ENCODE measurements at places on chromosomes 13 and 19.

DNA sequence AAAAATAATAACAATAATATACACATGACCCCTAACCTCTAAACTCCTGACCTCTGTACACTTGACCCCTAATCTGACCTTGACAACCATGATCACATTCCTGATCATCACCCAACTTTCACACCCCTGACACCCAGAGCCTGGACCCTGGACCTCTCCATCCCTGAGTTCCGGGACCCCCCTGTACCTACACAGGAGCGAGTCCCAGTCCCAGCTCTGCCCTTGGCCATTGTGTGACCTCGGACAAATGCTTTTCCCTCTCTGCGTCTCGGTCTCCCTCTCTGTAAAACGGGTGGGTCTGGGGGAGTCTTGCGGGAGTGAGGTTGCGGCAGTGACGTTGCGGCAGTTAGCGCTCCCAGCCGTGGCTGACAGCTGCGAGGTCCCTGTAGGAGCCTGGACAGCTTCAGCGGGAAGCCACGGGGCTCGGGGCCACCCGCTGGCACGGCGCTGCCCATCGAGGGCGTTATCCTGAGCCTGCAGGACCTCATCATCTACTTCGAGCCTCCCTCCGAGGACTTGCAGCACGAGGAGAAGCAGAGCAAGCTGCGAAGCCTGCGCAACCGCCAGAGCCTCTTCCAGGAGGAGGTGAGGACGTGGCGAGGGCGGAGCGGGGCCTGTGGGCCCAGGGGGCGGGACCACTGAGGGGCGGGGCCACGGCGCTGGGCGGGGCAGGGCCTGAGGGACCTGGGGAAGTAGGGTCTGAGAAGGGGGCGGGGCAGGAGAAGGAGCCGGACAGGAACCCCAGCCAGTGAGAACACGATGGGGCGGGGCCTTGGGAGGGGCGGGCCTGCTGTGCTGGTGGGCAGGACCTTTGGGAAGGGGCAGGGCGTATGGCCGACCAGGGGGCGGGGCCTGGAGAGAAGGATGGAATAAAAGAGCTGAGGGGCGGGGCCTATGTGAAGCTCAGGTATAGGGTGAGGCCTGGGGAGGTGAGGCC is 19.2 kb downstream of the RYR1 start:
- peak; percentile 63 for DNase-seq

DNA sequence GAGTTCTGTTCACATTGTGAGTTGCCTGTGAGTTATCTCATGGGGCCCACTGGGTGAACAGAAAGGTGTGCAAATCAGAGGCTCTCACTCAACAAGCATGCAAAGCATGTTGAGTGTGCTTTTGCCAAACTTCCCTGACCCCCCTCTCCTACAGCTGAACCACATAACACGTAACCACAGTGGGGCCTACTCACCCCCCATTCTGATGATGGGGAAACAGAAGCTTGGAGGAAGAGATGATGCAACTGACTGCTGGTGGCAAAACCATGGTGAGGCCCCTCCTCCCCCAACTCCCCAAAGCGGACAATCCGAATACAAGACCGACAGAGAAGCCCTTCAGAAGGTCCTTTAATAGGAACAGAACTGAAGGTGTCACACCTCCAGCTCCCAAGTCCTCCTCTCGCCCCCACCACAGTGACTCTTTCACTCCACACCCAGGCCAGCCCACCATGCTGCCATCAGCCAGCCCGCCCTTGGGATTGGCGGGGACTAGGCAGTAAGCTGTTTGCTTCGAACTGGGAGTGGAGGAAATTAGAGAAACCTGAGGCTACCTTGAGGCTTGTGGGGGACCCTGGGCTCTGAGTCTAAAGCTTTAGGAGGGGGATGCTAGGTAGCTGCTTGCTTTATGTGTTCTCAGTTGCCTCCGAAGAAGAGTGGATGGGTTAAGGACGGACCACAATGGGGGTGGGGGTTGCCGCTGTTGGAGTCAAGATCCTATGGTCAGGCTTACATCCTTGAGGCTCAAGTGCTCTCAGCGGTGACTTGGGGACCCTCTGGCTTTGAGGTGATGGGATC is 3.8 kb downstream of the ZNF784 start:
- DNase-seq: peak; percentile 42

GRCh38 chr13:103000157-103000556 is 66.1 kb downstream of the SLC10A2 start:
- no peak for DNase-seq

DNA sequence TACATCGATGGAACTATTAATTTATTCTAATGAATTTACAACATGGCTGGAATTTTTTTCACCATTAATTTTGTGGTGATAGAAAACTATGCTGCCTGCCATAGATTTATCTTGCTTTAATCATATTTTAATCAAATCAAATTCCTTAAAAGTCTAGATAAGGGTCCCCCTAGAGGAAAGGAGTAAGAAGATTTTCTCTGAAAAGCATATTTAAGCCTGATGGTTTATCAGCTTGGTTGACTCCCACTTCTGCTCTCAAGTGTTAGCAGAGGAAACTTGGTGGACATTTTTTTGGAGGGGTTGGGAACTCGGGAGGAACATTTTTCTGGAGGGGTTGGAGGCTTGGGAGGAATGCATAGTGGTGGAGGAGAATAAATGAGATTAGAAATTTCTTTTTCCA is 253.3 kb downstream of the KCNRG start:
- no peak for DNase-seq

GRCh38 chr19:15264933-15265206 is 32.6 kb upstream of the EPHX3 start:
- DNase-seq: no peak

DNA sequence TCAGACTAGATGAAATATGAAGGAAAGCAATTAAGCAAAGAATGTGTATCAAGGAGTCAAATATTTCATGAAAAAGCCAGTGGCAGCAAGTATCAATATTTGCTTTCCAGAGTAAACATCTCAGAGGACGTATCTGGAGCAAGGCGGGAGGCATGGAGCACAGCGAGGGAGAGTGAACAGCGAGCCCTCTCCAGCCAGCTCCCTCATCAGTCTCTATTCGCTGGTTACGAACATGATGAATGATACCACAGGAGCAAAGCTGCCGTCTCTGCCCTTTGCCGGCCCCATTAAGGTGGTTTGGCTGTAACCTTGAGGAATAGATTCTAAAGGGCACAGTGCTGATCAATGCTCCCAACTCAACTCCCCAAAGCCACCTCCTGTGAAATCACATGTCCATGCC is 95.8 kb downstream of the CCNA1 start:
- DNase-seq: no peak

GRCh38 chr19:4971816-4972495 is 3.0 kb downstream of the KDM4B start:
- DNase-seq: no peak

DNA sequence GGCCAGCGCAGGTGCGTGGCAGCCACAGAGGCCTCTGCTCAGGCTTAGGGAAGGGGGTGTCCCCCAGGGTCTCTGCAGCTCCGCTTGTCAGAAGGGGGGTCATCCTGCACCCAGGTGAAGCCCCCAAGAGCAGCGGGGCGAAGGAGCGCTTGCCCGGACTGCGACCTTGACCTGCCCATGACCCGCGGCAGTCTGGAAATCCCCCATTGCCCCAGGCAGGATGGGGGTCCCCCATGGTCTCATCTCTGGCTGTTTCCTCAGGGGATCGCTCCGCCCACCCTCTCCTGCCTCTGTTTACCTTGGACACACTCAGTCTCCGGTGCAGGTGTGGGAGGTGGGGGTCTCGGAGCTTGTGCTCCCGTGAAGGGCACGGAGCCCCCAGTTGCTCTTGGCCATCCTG is 82.7 kb downstream of the KDM4B start:
- DNase-seq: no peak

- no peak for DNase-seq
Observed at GRCh38 chr13:34167347-34167746, 349.4 kb downstream of the RFC3 start.

DNA sequence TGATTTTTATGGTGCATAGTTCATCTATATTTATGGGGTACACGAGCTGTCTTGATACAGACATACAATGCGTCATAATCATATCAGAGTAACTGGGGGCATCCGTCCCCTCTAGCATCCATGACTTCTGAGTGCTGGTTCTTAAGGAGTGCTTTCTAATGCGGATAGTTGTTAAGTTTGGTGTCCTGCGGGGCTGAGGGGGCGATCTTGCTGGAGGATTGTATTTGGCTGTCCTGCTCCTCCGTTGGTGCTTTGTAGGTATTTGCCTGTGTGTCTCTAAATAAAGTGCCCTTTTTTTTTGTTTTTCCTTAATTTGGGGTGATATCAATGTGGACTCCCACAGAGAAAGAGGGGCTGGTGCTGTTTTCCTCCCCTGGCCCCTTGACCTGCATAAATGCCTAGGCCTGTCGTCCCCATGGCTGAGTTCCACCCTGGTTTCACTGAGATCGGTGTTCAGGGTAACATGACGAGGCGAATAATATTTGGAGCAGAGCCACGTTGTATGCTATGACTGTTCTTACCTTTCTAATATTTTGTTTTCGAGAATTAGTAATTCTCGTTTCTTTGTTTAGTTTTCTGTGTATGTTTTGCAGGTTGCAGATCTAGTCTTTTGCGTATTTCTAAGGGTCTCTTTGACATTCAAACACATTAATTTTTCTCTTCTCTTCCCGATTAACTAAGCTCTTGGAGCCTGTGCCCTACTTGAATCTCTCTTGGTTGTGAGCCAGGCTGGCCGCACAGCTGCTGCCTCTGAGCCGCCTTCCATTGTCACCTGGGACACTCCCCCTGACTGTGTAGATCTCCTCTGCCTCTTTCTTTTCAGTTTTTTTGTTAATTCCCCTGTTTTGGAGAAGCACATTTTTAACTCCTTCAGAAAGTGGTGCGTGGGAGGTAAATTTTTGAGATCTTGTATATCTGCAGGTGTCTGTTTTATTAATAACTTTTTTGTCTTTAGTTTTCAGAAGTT is 100.3 kb downstream of the ARHGEF7 start:
- no peak for DNase-seq

DNA sequence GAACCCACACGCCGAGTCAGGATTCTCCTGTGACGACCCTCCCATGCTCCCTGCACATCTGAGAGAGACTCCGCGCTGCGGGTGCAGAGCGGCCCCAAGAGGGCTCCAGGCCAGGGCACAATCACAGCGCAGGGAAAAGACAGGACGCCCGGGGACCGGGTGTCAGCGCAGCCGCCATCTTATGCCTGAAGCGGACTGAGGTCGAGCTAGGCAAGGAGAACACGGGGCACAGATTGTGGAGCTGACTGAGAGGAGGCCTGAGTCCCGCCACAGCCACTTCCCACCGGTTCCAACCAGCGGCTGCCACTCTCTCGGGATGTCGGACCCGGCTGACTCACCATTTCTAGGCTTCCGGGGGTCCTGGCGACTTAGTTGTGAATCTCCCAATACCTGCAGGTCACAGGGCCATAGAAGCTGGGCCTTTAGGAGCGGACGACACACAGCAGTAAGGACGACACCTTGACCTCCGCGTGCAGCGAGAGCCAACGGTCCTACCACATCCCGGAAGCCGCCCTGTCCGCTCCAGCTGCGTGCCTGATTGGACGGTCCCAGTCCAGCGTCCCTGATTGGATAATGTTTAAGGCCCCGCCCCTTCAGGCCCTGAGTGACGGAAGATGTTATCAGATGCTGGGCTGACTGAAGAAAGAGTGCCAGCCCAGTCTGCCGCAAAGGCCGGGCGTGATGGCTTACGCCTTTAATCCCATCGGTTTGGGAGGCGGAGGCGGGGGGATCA is at the start of gene ZNF728:
ZNF728 (minus strand) TSS at position 487 of the 733 bp plus-strand sequence; CDS start at position 341, 146 bp downstream.
- DNase-seq: no peak

- peak; percentile 88 for DNase-seq
Observed at GRCh38 chr19:54266133-54266532, 9.1 kb upstream of the LILRB5 start.

GRCh38 chr13:60152114-60152513 is 11.6 kb downstream of the DIAPH3 start:
- no peak for DNase-seq

- peak; percentile 81 for DNase-seq
Observed at GRCh38 chr19:14363183-14364097, 17.8 kb upstream of the ADGRE5 start.

DNA sequence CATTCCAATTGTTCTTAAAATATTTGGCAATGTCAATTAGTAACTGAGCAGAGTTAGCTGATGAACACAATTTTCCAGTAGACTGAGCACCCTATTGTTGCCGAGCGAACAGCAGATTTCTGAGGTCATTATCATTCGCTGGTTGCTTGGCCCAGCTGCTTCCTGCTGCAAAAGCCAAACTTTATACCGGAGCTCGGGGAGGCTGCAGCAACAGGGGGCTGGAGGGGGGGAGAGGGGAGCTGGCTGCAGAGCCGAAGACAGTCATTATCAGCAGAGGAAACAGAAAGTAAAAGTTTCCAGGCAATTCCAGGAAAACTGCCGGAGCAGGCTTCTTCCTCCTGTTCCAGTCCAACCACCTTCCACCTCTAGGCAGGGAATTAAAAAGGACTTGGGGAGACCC is 77.9 kb downstream of the ZNF536 start:
- DNase-seq: no peak
